Stimulated activated CD4-positive, alpha-beta T cell treated with anti-CD3 and anti-CD28 coated beads, Interleukin-15, amount 100 ng/mL, for 1 hour (primary cell): ENCODE measurements at places on chromosomes 2 and 18.

DNA sequence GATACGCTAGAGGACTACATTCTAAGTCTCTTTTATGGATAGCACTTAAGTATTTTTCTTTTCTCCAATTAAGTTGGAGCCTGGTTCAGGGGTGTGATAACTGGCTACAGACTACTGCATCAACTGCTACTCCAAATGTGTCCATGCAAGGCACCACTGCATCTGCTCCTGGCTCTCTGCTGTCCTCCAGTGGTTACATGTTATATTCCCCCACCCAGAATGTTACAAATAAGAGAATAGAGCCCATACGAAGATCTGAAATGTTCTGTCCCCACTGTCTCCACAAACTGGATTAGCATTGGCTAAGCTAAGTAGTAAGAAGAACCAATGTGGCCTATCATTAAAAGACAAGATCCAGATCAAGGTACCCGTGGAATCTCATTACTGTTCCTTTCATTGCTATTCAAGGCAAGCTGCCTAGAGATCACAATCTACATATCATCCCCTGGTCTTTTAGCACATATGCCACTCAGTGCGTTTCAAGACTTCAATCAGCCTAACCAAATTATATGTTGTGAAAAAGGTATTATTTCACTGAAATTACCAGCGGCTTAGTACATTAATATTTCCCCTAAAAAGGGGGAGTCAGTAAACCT, 308.3 kb upstream of the SLC8A1 start:
- DNase-seq: no peak

GRCh38 chr2:207871506-207871905, 101.8 kb upstream of the FZD5 start:
- DNase-seq: no peak

- peak; percentile 3 for DNase-seq
Measured at GRCh38 chr2:106269591-106270291, 75.6 kb upstream of the UXS1 start.

GRCh38 chr18:11992096-11992790, 10.9 kb downstream of the IMPA2 start:
- no peak for DNase-seq

GRCh38 chr18:38305961-38306360, 740.4 kb upstream of the CELF4 start:
- DNase-seq: no peak

GRCh38 chr2:235661167-235661937, 167.5 kb downstream of the AGAP1 start:
- DNase-seq: no peak

DNA sequence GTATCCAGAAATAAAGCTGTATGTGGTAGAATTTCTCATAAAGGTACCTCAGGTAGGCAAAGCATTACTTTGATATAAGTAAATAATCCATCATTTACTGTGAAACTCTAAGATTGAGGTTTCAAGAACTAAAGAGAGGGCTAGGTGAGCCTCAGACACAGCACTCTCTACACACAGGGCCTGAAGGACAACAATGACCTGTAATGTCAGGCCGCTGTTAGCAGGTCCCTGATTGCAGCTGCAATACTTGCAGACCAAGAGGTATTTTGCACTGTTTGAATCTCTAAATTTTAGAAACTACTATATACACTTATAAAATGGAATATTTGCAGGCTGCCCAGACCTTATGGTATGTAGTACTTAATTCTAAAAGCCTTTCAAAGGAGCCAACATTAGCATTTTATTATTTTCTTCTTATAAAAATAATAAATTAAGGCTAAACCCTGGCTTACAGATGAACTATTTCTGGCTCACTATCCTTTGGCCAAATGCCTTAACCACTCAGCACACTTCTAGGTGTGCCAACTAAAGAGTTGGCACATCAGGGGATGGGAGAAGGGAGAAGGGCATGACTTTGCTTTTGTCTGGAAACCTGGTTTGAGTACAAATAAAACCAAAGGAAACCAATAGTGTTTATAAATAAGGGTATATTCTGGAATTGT, 66.7 kb upstream of the SLC39A10 start:
- DNase-seq: no peak
